Thymus (tissue), 14 donors: ENCODE measurements at places on chromosomes 1 and 21. TPM values are rescaled to one million over a fixed set of nuclear protein-coding genes. Genes with fewer than 3 reads are reported as not detected.

- H3K4me1 ChIP-seq: peaks cover 13% of the 10 kb centered on the region
- no peaks in the 10 kb centered on the region for H3K36me3 ChIP-seq
- peaks cover 15% of the 10 kb centered on the region for H3K27me3 ChIP-seq
Observed at GRCh38 chr1:1157914-1158710, 15.6 kb upstream of the TTLL10 start.

- H3K27me3 ChIP-seq: no peaks in the 10 kb centered on the region
- H3K36me3 ChIP-seq: peaks cover 2% of the 10 kb centered on the region
- peak overlapping the region; percentile 17 for H3K4me3 ChIP-seq
- H3K4me1 ChIP-seq: peaks cover 29% of the 10 kb centered on the region
- DNase-seq: no peak
Observed at GRCh38 chr1:199010492-199010891, 371.7 kb downstream of the PTPRC start.

GRCh38 chr21:38042246-38042645 lies 126.0 kb upstream of the KCNJ6 start:
- H3K4me1 ChIP-seq: no peaks in the 10 kb centered on the region
- H3K36me3 ChIP-seq: no peaks in the 10 kb centered on the region
- DNase-seq: no peak

NECTIN4 gene
- total RNA-seq: 0.66 TPM
